ENCODE measurements at places on chromosomes 7 and 10.

DNA sequence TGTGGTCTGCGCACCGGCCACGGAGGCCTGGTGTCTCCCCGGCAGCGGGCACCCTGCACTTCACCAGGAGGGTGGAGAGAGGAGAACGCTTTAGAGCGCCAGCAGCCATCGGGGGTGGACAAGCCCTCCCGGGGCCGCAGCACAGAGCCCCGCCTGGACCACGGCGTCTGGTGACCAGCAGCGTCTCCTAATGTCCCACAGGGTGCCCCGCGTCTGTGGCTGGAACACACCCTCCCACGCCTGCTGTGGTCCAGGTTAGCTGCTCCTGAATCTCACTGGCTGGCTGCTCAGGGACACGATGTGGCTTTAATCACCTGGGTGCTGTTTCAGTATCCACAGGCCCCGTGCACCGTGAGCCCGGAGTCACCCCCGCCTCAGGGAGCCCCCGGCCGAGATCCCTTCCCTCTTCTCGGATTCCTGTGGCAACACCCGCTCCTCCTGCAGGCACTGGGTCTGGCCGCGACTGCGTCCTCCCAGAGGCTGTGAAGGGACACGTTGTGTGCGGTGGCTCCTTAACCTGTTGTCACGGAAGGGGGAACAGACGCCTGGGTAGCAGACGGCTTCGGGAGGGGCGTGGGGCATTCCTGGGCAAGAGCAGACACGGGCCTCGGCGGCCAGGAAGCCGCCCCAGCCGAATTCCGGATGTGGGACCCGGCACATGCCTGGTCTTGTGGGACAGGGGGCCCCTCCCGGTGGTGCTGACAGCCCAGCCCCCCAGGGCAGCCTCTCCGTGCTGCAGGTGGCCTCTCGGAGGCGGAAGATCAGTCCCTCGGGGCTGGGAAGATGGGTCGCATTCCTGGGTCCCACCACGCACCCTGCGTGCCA is 78.9 kb downstream of the FOXL3 start:
- peak; percentile 66 for DNase-seq

DNA sequence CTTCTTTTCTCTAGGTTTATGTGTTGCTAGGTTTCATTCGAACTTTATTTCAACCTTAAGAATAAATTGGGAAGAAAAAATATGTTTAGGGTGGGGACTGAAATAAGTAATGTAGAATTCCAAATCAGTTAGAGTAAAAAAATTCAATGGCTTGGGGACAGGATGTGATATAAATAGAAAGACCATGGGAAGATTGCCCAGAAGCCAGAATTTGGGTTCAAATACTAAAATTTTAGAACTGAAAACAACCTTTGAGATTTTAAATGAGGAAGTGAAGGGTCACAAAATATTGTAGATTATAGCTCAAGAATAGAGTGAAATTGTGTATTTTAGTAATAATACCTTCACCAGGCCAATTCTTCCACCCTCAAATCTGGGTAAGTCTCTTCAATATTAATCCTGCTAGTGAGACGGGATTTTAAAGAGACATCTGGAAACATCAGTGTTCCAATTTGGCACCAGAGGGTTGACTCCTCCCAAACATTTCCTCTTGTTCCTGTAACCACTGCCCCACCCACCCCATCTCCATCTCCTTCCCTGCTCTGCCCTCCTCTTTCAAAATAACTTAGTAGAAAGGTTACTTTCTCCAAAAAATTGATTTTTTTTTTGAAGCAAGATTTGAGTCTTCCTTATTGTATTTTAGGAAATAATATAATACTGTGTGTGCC is 51.3 kb upstream of the FAM3C start:
- DNase-seq = no peak

DNA sequence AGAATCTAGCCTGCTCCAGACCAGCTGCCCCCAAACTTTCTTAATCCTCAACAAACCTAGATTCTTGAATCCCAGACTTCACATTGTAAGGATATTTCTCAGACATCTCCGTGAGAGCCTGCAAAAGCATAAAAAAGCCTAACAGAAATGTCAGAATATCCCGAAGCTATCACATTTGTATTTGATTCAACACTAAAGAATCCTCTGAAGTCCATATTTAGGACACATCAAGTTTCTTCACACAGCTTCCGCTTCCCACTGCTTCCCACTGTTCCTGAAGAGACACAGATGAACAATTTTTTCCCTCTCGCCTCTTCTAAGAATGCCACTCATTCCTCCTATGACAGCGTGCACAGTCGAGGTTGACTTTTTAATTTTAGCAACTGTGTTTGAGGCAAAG is 396.2 kb upstream of the IGFBP3 start:
- no peak for DNase-seq

DNA sequence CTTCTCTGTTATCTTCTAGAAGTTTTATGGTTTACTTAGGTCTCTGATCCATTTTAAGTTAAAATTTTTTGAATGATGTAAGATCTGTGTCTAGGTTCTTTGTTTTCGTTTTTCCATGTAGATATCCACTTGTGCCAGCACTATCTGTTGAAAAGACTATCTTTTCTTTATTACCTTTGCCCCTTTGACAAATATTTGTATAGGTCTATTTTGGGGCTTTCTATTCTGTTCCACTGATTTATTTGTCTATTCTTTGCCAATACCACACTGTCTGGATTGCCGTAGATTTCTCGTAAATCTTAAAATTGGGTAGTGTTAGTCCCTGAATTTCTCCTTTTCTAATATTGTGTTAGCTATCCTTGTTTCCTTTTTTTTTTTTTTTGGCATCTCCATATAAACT is 71.4 kb upstream of the PDSS1 start:
- DNase-seq = no peak

GRCh38 chr7:30049173-30049572 is 21.0 kb downstream of the PLEKHA8 start:
- no peak for DNase-seq

- DNase-seq = no peak
These were observed 588.0 kb downstream of the CALN1 start for GRCh38 chr7:71824006-71824760.
